CD4-positive, alpha-beta T cell treated with Interleukin-4 for 4 hours (primary cell): ENCODE measurements at places on chromosomes 1 and 21.

GRCh38 chr1:227094249-227094966 is 154.3 kb downstream of the COQ8A start:
- DNase-seq = no peak

DNA sequence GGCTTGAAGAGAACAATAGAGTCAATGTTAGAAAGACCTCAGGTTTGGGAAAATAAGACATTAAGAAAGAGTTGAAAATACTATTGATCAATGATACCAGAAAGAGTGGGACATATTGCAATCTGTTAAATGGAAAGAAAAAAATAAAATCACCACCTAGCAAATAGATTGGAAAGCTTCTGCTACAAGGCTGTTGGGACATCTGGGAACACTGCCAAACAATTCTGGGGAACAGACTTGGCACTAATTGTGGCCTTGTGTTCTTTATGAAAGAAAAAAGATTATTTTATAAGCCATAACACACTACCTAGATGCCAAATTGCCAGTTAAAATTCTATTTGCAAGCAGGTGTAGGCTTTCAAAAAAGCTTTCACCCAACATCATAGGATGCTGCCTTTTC is 137.8 kb downstream of the TSEN15 start:
- no peak for DNase-seq

GRCh38 chr1:155293086-155293749 is 8.0 kb downstream of the PKLR start:
- no peak for DNase-seq

- DNase-seq = no peak
Observed at GRCh38 chr1:192518700-192519099, 56.9 kb upstream of the RGS1 start.

GRCh38 chr21:33839167-33839716 is 76.4 kb downstream of the ATP5PO start:
- DNase-seq = no peak

- peak; percentile 58 for DNase-seq
Observed at GRCh38 chr1:15833842-15834405, 13.6 kb upstream of the SPEN start.

DNA sequence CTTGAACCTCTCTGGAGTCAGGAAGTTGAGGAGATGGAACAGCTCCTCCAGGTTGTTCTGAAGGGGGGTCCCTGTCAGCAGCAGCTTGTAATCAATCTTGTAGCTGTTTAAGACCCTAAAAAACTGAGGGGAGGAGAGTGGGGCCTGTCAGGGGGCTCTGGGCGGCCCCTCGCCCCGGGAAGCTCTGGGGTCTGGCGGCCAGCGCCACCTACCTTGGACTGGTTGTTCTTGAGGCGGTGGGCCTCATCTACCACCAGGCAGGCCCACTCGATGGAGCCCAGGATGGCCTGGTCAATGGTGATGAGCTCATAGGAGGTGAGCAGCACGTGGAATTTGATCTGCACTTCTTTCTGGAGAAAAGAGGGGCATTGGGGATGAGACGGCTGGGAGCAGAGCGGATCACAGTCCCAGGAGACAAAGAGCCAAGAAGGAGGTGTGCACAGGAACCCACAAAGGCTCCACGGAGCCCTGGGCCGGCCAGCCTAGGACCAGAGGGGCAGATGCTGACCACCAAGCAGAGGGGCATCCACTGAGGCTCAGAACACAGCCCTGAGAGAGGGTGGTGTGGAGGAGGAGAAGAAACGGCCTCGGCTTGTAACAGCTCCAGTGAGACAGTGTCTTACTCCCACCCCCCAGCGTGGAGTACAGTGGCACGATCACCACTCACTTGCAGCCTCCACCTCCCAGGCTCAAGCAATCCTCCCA is 43.5 kb downstream of the CHD5 start:
- no peak for DNase-seq

GRCh38 chr1:215083383-215083961 is 935 bp downstream of the KCNK2 start:
- DNase-seq = no peak

DNA sequence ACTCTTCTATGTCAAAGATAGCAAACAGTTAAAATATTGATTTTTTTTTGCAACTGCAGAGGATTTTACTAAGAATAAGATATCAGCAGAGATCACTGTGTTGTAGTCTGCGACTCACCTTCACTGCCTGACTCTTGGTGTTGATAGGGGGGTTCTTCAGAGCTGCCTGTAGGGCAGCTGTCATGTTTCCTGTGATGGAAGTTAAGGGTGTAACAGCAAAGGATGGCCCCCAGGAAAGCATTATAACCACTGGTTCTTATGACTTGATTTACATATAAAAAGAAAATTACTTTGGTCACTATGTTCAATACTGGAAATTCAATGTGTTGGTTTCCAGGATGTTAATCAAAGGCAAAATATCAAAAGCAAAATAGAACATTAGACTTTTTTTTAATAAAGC is 2.6 kb downstream of the ARPC5 start:
- peak; percentile 27 for DNase-seq

DNA sequence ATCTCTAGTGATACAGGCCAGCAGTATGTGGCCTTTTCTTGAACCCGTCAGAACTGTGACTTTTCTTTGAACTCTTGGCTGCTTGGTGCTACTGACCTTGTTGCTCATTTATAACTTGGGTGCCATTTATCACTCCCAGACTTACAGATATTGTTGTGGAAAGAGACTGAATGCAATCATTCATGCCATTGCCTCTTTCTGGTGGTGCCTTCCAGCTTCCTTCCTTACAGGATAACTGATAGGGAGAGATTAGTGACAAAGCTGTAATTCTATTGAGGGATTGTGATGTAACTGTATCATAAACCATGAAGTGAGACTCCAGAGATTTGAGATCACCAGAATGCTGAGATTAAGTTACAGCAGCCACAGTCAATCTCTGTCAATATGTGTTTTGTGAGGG is 256.5 kb downstream of the USP25 start:
- no peak for DNase-seq
